Stimulated activated CD4-positive, alpha-beta T cell treated with anti-CD3 and anti-CD28 coated beads, Interleukin-15, amount 100 ng/mL, for 1 hour (primary cell): ENCODE measurements at places on chromosomes 4 and X.

DNA sequence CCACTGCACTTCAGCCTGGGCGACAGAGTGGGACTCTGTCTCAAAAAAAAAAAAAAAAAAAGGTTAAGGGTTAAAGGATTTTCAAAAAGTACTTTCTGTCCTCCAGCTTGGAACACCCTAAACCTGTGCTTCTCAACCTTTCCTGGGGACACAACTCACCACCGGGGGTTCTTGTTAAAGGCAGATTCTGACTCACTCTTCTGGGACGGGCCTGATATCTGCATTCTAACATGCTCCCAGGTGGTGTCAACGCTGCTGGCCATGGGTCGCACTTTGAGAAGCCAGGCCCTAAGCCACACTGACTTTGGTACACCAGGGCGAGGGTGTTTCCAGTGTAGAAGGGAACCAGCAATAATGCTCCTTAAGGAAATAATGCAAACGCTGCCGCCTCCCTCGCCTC, 46.1 kb downstream of the AFAP1 start:
- no peak for DNase-seq

DNA sequence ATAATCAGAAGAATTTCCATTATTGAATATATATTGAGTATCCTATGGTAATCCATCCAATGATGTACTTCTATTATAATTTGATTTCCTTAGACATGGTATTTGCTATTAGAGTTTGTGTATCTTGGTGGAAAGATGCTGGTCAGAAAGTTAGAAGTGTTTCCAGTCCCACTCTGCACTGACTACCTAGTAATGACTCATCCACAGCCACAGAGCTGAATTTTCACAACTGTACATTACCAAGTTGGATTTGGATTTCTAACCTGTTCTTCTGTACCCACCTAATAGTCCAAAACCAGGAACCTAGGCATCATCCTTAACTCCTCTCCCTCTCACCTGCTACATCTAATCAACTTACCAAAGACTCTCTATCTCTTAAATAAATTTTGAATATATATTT, 145.4 kb downstream of the REELD1 start:
- DNase-seq = no peak

DNA sequence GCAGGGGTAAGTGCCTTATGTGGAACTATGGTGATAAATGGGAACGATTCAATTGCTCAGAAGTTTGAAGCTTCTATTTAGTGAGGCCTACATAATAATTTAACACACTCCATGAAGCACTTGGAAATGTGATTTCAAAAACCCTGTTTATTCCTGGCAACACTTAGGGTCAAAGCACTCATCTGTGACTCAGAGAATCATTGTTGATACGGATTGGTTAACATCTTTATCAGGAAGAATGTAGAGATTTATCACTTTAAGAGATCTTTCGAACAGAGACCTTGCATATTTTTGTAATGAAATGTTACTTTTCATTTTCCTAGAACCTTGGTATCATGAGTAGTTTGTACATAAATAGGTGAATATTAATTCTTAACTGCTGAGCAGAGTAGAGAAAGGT, 269.1 kb upstream of the SLIT2 start:
- no peak for DNase-seq

GRCh38 chr4:181874602-181875001, 368.6 kb upstream of the TENM3 start:
- no peak for DNase-seq

GRCh38 chrX:11768039-11768438, 10.0 kb downstream of the MSL3 start:
- no peak for DNase-seq

DNA sequence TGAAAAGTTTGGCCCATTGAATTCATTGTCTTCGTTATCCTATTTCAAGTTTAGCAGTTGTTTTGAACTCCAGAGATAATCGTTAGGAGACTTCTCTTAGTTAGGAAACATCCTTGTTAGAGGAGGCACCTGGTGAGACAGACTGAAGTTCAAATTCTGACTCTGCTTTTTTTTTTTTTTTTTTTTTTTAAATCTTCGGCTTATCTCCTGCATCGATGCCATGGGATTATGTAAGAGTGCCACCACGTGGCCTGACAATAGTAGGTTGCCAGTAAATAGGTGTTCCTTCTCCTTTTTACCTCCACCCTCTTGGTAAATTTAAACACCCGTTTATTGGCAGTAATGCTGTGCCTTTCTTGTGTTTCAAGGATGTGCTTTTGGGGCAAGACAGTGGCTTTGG, 149.3 kb downstream of the SOWAHB start:
- no peak for DNase-seq

DNA sequence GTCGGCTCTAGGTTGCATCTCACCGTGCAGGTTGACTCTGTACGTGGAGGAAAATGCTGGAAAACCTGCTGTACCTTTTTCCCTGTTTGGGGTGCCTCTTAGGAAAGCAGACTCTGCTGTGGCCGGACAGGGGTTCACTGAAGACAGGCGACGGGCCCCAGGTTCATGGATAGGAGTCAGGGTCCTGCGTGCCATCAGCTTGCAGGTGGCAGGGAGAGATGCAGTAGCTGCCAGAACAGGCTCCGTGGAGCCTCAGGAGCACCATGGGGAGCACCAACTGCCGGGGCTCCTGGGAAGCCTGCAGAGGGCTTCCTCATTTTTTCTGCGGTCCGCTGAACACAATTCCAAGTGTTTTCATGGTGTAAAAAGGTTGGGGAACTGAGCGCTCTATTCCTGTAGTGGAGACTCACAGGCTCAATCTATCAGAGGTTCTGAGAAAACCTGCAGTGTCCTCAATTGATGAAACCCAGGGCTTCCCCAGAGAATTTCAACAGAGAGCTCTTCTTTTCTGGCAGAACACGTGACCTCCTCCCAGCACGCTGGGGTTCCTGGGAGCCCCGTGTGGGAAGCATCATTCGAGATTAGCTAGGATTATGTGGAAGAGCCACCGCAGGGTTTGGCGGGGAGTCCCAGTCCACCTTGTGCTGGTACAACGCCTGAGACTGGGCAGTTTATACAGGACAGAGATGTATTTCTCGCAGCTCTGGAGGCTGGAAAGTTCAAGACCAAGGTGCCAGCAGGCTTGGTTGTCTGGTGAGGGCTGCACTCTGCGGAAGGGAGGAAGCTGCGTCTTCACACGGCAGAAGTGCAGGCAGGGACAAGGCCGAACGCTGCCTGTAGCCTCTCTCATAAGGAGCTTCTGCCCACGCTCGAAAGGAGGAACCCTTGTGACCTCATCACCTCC, 1.6 kb downstream of the HTRA3 start:
- DNase-seq = no peak

DNA sequence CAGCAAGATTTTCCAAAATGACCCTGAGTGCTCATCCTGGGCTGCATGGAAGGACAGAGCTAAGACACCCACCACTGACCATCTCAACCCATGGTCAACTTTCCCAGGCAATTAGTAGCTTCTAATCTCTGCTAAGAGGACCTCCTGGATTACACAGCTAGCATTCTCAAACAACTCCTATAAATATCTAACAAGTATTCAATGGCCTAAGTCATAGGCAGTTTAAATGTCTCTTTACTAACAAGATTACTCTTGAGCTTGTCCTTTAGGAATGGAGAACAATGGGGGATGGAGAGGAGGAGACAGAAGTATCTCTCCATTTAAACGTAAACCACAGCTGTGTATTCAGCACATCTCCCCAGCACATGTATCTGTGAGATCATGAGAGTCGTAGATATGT, 118.1 kb downstream of the WDFY3 start:
- no peak for DNase-seq

- DNase-seq = no peak
These were observed 252.7 kb downstream of the SPRY1 start for GRCh38 chr4:123649250-123649644.

DNA sequence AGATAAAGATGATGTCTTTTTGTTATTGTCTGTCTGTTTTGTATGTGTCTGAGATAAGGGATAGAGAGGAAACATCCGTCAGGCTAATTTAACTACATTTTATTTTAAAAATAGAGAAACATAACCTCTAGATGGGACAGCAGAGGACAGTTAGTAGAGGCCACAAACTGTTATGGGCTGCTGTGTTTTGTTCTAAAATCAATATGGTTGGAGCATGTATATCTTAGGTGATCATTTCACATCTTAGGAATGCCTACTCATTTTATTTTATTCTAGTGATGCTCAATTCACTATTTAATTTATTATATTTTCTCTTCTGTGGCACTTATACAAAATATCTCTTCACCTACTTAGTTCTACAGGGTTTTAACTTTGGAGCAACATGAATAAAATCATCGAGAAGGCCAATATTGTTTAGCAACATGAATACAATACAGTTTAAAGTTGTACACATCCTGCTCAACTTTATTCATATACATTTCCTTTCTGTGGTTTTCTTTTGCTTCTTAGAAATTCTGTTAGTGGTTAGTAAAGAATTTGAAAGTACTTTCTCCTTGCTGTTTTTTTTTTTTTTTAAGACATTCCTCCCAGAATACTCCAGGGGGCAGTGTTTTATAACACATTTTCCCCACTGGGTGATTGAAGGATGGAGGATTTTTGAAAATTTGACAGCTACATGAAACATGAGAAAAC, 392.9 kb downstream of the UNC5C start:
- DNase-seq = no peak

DNA sequence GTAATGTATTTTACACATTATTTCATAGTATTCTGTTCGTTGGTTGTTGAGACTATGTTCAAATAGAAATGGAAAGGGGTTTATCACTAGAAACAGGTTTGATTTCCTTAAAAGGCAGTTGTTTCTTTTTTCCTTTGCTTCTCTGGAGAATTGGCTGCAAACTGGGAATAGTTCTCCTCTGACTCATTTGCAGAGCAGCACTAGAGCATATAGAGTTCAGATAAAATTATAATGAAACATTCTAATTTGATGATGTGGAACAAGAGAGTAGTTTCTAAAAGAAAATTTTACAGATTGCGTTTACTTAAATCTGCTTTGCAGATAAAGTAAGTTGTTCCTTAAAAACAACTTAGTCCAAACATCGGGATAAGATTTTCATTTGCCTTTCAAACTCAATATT, 29.7 kb downstream of the SYNPO2 start:
- no peak for DNase-seq
